Hepatic stellate cell (primary cell): ENCODE measurements at places on chromosomes 5 and 9.

DNA sequence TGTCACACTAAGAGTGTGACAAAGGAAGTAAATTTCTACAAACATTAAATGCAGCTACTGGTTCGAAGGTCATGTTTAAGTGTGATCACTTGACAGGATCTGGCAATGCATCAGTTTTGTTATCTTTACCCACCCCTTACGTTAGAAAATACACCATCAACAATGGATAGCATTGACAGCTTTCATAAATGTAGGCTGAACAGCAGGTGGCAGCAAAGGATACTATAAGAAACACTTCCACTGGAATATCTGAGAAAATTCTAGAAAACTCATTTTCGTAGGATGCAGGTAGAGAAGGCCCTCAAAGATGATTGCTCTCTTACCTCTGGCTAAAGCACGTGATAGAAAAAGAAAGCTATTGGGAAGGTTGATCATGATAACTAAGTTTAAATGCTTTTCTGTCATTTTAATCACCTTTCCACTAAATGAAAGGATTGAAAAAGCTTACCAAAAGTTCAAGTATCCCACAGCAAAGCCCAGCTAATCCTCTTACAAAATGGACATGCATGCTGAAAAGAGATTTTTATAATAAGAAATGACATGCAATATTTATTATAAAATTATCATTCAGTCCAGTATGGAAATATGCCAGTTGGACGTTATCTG, 292.5 kb downstream of the PARP8 start:
- DNase-seq: peak; percentile 21

DNA sequence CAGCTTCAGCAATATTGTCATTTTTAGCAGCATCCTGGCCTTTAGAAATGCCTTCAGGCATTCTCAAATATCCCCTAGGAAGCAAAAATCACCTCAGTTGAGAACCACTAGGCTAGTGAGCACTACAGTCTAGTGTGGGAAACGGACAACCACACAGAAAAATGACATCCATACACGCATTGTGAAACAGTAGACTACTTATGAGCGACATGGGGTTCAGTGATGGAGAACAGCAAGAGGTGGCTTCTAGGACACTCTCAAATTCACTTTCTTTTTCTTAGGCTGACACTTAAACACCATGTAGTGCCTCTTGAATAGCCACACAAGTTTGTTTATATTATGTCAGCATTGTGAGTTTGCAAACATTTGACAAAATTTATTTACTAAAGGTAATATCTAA, 203.0 kb downstream of the KDM4C start:
- no peak for DNase-seq

DNA sequence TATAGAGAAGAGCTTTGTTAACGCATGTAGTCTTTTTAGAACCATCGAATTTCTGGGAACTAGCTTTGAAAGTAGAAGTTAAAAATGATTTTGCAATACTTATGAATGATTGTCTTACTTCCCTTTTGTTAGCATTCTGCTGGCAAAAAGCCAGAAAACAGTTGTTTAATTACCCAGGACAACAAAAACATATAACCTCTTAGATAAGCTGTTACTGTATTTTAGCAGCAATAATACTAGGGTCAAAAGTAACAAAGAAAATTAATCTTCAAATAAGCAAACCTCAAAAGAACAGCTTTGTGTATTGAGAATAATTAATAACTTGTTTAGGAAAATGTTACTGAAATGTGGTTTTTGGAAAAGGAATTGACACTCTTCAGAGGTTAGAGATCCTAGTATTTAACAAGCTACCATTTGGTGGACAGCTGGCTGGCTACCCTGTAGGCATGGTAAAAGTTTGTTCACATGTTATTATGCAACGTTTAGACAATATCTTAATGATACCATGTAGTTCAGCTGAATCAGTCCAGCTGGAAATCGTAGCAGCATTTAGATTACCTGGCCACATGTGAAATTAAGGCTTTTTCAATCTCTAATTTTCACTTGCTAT, 3.8 kb downstream of the FGF10 start:
- DNase-seq: no peak

GRCh38 chr5:106649031-106649430, 1021.7 kb downstream of the EFNA5 start:
- no peak for DNase-seq

DNA sequence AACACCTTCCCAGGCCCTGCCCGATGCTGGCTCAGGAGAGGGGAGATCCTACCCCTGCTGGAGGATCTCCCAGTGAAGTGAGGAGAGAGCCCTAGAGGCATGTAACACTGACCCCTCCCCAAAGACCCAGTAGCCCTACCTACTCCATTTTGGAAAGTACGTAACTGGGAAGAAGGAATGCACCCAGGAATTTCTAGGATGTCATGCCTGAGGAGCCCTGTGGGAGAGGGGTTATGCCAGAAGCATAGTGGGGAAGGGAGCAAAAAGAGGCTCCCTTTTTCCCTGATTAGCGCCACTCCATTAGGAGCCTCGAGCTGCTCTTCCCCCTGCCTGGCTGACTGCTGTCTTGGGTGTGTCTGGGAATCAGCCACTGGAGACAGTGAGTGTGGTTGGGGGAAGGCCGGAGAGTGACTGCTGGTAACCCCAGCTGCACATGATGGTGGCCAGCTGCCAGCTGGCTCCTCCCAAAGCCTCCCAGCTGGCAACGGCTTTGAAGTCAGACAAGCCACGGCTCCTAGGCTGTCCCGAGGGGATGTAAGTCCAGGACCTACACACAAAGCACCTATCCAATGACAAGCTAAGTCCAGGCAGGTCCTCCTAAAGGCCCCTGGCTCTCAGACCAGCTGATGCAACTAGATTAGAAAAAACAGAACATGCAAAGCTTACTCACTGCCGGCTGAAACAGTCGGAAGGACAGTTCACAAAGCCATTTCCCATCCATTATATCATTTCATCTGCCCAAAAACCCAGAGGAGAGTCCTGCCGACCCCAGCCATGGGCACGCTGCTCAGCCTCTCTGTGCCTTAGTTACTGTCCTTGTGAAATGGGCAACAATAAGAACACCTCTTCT, 136.5 kb upstream of the ABCA1 start:
- peak; percentile 84 for DNase-seq

- no peak for DNase-seq
These were observed 14.7 kb downstream of the RFK start for GRCh38 chr9:76379494-76379893.

DNA sequence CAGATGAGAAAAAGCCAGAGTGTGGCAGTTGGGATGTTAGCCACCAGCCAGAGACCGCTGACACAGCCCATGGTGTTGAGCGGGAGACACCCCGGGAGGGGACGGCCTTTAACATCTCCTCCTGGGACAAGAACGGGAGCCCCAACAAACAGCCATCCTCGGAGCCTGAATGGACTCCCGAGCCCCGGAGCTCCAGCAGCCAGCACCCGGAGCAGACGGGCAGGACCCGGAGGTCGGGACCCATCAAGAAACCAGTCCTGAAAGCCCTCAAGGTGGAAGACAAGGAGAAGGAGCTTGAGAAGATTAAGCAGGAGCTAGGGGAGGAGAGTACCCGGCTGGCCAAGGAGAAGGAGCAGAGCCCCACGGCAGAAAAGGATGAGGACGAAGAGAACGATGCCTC, 28.0 kb upstream of the POMT1 start:
- DNase-seq: no peak
